CD8-positive, alpha-beta T cell (primary cell): ENCODE measurements at places on chromosomes 2 and 18. TPM values are rescaled to one million over a fixed set of nuclear protein-coding genes. Genes with fewer than 3 reads are reported as not detected.

SULT1C4 gene
- not detected for total RNA-seq

COX5B gene
- 115 TPM for total RNA-seq

TTR gene
- total RNA-seq = not detected

MAP3K19 gene
- total RNA-seq = not detected

C1GALT1C1L gene
- not detected for total RNA-seq

LIMS2 gene
- total RNA-seq = 2.9 TPM

GRCh38 chr2:134625311-134625710, 93.5 kb downstream of the TMEM163 start:
- DNase-seq = no peak

DNA sequence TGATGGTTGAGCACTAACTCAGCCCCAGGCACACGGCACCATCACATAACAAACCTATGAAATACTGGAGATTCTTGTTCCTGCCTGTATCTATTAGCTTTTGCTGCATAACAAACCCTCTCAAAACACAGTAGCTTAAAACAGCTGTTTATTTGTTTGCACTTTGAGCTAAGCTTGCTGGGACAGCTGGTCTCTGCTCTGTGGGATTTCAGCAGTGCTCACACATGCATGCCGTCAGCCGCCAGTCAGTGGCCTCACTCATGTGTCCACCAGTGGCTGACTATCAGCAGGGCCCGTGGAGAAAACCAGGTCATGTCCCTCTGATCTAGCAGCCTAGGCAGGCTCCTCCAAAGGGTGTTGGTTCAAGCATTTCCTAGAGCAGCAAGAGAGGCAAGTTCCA, 52.8 kb upstream of the RAB12 start:
- DNase-seq = no peak

DNA sequence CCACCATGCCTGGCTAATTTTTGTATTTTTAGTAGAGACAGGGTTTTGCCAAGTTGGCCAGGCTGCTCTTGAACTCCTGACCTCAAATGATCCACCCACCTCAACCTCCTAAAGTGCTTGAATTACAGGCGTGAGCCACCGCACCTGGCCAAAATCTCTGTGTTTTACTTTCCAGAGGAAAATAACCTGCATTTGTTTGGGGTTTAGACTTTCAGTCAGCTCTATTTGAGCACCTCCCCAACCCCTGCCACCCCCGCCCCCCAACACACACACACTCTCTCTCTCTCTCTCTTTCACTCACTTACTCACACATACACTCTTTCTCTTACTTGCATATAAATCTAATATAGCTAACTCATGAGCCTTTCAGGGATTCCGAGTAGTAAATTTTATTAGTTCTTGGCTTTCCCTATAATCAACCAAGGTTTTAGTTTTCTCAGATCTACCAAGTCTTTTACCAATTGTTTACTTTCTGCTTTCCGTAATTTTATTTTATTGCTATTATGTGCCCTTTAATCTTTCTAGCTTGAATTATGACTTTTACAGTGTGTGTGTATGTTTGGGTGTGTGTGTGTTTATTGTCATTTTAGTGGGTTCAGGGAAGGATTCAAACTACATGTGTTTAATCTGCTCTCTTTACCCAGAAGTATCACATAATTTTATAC, 24.5 kb downstream of the MFSD6 start:
- DNase-seq = no peak

DNA sequence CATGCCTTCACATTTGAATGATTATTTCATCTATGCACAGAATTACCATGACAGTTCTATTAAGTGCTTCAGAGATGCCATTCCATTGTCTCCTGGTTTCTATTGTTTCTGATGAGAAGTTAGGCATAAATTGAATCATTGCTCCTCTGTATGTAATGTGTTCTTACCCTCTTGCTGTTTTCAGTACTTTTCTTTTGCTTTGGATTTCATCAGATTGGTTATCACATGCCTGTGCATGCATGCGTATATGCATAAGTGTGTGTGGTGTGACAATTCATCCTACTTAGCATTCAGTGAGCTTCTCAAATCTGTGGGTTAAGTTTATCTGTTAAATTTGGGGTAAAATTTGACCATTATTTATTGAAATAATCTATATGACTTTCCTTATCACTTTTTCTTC, 263.3 kb upstream of the RND3 start:
- no peak for DNase-seq

DNA sequence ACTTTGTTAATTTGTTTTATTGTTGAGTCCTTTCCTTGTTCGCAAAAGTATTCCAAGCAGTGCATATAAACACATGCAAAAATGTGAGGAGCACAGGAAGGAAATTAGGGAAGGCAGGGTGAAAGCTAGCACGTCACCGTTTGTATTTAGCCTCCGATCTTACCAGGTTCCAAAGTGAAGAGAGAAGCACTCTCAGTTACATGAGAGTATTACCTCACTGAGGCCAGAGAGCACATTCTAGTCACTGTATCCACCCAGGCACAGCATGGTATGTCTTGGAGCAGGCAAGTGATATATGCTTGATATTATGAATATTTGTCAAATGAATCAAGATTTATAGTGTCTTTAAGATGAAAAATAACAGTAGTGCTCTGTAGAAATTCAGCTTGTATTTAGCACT, 6.5 kb upstream of the TMEM182 start:
- DNase-seq = no peak

DNA sequence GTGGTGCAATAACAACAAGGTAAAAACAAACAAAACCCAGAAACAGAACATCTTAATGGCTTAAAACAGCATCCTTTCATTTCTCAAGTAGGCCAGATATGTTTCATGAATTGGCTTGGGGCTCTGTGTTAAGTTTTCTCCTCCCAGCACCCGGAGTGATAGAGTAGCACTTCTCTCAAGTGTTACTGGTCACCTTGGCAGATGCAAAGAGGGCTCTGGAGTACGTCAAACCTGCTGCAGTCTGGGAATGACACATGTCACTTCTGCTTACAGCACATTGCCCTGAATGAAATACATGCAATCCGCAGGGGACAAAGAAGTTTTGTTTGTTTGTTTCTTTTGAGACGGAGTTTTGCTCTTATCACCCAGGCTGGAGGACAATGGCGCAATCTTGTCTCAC, 639.3 kb downstream of the CNTNAP5 start:
- no peak for DNase-seq

DNA sequence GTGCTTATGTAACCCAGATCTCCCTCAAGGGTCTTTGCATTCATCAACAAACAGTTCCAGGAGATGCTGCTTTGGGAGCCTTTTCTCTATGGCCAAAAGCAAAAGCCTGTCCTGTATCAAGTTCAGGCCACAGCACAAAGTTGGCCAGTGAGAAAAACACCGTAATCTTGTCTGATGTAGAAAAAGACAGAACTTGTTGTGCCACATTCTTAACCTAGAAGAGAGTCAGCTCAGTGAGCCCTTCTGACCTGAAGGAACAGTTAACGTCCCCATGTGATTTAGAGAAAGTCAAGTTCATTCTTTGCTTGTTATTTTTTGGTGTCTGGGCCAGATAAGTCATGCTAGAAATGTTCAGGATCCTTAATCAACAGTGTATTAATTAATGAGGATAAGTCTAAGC, 7.8 kb upstream of the CNDP1 start:
- no peak for DNase-seq

- DNase-seq = no peak
Measured at GRCh38 chr2:46778511-46778910, 137.1 kb downstream of the MCFD2 start.
